A549 treated with Mapracorat at 1 μM for 4 hours (cell line): ENCODE measurements at places on chromosomes 7 and 10. TPM values are rescaled to one million over a fixed set of nuclear protein-coding genes. Genes with fewer than 3 reads are reported as not detected.

Gene RADIL
- 1.6 to 2.8 TPM (median 2.7 TPM) in 5 replicates for total RNA-seq

Gene C10orf67
- total RNA-seq, result 0.06 to 0.13 TPM (median 0.13 TPM) in 3 of 5 replicates, not detected in the others

Gene ANKRD1
- 23.7 to 52.1 TPM (median 40.5 TPM) in 5 replicates for total RNA-seq

Gene COG5
- 7.9 to 10.4 TPM (median 9.1 TPM) in 5 replicates for total RNA-seq

Gene THSD7A
- total RNA-seq, result 1.3 to 3.0 TPM (median 2.5 TPM) in 5 replicates

Gene GIMAP4
- total RNA-seq, result not detected in 5 replicates
